ENCODE measurements at places on chromosomes 12 and 14. TPM values are rescaled to one million over a fixed set of nuclear protein-coding genes. Genes with fewer than 3 reads are reported as not detected.

- DNase-seq: no peak
Measured at GRCh38 chr14:41668356-41668755, 61.7 kb downstream of the LRFN5 start.

DNA sequence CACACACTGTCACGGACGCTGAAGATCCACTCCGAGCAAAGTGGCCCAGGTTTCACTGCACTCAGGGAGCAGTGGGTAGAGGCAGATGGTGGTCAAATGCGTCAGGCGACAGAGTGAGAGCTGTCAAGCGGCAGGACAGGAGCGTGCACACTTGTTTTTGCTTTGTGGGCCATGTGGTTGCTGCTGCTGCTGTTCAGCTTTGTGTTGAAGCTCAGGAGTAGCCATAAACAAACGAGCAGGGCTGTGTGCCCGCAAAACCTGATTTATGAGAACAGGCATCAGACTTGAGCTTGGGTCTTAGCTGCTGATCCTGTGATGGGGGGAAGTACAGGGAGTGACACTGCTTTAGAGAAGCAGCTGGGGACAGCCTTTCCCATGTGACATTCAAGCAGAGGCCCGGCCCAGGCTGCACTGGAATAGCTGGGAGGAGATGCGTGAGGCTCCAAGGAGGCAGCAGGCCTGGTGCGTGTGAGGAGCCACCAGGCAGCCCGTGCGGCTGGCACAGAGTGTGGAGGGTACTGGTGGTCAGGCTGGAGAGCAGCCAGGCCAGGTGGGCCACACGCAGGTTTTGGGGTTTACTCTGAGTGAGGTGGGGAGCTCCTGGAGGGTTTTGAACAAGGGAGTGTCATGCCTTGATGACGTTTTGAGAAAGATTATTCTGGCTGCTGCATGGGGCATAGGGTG, 31.1 kb upstream of the ASPG start:
- DNase-seq: no peak

GRCh38 chr12:53695152-53696145, 19.6 kb upstream of the ATP5MC2 start:
- no peak for DNase-seq

GRCh38 chr14:71753126-71753830, 179.0 kb upstream of the RGS6 start:
- peak; percentile 83 for DNase-seq

The VRTN gene
- total RNA-seq: not detected

The KCNH3 gene
- total RNA-seq: 3.2 TPM

DNA sequence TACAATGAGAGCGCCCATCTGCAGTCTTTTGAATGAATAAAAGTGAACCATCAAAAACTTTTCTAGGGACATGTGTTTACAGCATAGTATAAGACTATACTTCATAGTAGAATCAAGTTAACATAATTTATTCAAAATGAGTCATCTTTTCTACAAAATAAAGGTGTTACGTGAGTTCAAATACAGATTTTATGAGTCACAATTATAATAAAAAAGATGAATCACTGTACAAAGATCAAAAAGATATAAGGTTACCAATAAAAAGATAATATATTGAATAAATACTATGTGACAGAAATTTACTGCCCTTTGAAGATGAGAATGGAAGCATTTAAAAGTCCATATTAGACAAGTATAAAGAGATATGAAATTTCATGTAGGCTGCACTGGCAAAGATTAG, 2.8 kb downstream of the MBIP start:
- DNase-seq: no peak

DNA sequence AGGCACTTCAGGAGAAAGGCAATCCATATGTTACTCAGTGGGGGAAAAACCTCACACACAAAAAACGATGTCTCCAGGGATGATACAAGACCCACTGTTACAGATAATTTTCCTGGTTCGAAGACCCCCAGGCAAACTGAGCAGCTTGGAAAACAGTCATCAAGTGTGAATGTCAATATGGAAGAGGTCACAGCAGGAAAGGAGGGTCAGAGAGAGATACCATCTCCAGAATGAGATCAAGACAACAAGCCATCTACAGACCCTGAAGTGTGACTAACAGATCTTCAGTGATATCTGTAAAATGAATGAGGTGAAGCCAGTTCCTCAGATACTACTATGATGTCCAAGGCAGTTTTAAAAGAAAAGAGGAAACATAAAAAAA, 28.6 kb downstream of the GNS start:
- DNase-seq: peak; percentile 11

- peak; percentile 53 for DNase-seq
Measured at GRCh38 chr14:85536833-85537190, 6.9 kb downstream of the FLRT2 start.

- DNase-seq: no peak
Measured at GRCh38 chr12:56158926-56159461, 835 bp downstream of the MYL6 start.

The ARHGDIB gene
- 58.1 TPM for total RNA-seq

The SCN8A gene
- total RNA-seq: 80.2 TPM

GRCh38 chr12:13435235-13435933, 238.9 kb downstream of the EMP1 start:
- no peak for DNase-seq

GRCh38 chr12:13570005-13570694, 373.6 kb downstream of the EMP1 start:
- DNase-seq: peak; percentile 24

DNA sequence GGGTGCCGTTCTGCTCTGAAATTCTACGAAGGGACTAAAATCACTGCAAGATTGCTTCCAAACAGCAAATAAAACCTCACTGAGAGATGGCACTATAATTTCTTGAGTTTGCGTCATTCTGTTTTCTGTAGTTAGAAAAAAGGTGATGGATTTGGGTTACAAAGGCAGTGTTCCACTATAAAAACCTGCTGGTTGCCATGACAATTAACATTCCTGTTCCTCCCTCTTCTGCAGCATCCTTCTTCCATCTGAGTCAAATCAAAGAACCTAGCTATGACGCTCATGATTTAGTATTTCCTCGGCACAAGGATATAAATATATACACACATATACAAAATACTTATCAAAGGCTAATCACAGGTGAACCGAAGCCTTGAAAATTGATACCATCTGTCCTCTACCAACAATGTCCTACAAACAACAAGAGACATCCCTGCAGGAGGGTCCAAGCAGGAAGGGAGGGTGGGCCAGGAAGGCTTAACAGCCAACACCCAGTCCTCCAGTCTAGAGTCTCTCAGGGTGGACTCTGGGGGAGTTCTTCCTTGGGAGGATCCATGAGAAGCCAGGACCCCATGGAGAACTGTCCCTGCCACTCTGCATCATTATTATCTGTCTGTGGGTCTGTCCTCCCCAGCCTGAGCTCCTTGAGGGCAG, 21.4 kb downstream of the TMCC3 start:
- no peak for DNase-seq

GRCh38 chr12:122834104-122834920, 945 bp upstream of the HIP1R start:
- DNase-seq: no peak

DNA sequence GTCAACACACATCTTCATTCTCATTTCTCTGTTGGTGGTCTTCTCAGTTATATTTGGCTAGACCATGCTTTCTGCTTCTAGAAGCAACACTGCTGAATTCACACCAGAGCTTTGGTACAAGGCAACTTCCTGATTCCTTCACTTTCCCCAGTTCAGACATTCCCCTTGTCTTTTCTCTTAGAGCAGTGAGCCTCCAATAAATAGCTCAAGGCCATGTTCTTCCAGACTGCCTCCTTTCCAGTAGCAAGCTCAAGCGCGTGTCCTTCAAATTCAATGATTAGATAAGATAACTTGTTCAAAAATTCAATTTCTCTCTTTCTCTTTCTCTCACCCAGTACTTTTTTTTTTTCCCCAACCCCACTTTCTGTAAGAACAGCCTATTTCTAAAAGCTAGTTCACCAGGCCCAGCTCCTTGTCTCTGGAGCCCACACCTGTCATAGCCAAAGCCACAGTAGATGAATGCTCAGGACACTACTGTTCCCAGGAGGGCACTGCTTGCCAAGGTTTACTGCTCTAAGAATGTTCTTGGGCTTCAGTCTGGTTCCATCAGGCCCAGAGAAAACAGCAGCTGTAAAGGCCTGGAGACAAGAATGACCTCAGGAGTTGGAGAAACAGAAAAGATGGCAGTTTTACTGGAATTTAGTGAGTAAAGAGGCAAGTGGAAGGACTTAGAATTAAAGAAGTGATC, 17.7 kb downstream of the TBK1 start:
- peak; percentile 8 for DNase-seq

Data from spinal cord (tissue), 10 donors.